T-helper 17 cell (primary cell): ENCODE measurements at places on chromosomes 1 and 21. TPM values are rescaled to one million over a fixed set of nuclear protein-coding genes. Genes with fewer than 3 reads are reported as not detected.

B3GALT2 gene
- total RNA-seq: 6.0 TPM

NUF2 gene
- total RNA-seq: 1.8 TPM

DYRK3 gene
- 3.6 TPM for total RNA-seq

CFH gene
- 23.1 TPM for total RNA-seq

SUMO3 gene
- 62.1 TPM for total RNA-seq

BCL10 gene
- total RNA-seq: 51.9 TPM

AMY1C gene
- total RNA-seq: not detected

ADGRL4 gene
- total RNA-seq: not detected

ILDR2 gene
- total RNA-seq: 0.20 TPM

KMO gene
- total RNA-seq: not detected

SPAG17 gene
- not detected for total RNA-seq

WNT3A gene
- total RNA-seq: not detected

OR6K3 gene
- not detected for total RNA-seq

HES2 gene
- not detected for total RNA-seq

CELA3B gene
- not detected for total RNA-seq

SNAPIN gene
- 17.6 TPM for total RNA-seq

KRTAP19-2 gene
- not detected for total RNA-seq

IL10 gene
- 0.76 TPM for total RNA-seq
